Calu3 (cell line): ENCODE measurements at places on chromosomes 2 and 18. TPM values are rescaled to one million over a fixed set of nuclear protein-coding genes. Genes with fewer than 3 reads are reported as not detected.

DNA sequence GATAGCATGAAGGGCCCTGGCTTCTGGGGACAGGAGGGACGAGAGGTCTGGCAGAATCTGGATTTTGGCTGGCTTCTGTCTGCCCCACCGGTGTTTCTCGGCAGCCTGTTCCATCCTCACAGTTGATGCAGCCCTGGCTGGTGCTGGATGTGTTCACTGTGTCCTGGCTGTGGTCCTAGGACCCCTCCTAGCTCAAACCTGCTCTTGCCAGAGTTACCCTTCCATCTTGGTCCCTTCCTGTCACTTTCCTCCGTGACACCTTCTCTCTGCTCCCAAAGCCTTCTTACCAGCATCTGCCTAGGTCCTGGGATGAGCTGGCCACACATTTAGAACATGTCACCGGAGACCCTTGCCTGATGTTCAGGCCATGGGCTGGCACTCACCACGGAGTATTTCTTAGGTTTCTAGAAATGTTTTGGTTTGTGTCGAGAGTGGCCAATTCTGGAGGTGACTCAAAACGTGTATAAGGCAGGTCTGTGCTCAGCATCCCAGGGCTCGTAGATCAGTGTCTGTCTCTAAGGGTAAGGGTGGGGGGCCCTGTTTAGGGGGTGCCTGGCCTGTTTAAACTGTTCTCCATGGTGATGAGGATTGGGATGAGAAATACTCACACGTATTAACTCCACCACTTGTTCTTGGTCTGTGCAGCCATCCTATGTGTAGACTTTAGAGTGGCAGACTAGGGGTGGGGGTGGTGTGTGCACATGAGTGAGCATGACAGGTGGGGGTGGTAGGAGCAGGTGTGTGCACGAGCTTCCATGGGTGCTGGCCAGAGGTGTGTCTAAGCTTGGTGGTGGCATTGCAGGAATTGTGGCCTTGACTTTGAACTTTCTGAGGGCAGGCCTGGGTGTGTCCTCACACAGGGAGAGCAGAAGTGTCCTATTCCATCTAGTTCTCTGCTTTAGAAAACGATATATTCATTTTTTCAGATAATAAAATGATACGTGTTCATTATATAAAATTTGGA is 162.7 kb downstream of the DYSF start:
- DNase-seq: no peak

DNA sequence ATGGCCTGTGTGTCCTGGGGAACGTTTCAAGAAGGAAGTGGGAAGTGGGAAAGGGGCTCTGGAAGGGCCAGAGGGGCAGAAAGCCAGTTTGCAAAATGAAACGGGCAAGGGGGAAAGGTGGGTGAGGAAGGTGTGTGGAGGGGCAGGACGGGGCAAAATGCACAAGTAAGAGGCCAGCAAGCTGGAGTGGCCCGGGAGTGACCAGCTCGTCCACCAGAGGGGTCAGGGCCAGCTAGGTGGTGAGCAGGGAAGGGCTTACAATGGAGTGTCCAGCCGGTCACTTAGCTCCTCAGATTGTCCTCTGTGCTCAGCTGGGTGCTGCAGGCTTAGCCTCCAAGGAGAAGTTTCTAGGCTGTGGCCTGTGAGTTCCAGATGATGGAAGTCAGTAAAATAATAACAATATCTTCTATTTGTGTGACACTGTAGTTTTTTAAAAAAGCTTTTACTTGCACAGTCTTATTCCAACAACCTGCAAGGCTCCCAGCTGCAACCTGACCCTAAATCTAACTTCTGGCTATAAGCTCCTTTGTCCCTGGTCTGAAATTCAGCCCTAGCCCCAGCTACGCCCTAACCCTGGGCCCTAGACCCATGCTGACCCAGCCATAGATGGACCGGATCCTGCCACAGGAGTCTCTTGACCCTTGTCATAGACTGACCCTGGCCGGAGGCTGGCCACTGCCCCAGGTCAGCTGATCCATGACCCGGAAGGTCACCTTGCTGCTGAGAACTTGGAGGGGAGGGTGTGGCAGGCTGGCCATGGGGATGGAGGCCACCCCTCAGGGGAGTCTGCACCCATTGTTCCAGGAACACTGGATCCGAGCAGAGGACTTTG is 29.2 kb downstream of the MYO7B start:
- DNase-seq: no peak

DNA sequence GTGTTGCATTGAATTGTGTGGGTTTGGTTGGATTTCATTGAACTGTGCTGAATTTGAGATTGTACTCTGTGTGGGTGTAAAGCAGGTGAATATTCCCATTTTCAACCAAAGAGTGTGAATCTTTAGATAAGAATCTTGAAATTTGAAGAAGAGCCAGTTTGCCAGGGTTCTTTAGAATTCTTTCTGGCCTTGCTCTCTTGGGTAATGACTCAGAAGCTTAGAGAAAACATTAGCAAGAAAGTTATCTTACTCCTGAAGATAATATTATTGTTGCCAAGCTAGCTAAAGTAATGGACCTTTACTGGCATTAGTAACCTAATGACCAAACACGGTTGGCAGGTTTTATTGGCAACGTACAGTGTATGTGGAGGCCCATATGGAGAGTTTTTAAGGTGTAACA is 46.4 kb upstream of the SIX3 start:
- DNase-seq: no peak

DNA sequence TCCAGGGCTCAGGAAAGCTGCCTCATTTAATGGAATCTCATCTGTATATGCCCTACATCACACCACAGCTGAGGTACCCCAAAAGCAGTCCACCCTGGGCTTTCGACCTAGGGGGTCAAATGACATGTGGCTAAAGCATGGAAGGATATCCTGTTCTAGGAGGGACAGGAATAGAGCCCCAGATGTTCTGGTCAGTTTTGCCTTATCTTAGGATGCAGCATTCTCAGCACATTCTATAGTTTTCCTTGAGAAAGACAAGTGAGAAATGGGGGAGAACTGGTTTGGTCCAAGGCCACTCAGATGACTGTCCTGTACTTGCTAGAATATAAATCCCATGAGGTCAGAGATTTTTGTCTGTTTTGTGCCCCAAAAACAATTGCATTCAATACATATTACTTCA is 688.0 kb upstream of the ZEB2 start:
- no peak for DNase-seq

The RTN4 gene
- 386 and 394 TPM in 2 replicates for total RNA-seq
